ENCODE measurements at places on chromosomes 3 and 15. TPM values are rescaled to one million over a fixed set of nuclear protein-coding genes. Genes with fewer than 3 reads are reported as not detected.

The GPR27 gene
- total RNA-seq, result 0.19 TPM

The PLCD1 gene
- total RNA-seq, result 16.6 TPM

The HDC gene
- not detected for total RNA-seq

The TMEM41A gene
- total RNA-seq, result 15.5 TPM

The WDR49 gene
- 0.47 TPM for total RNA-seq

The SLC28A1 gene
- not detected for total RNA-seq

The FAM3D gene
- total RNA-seq, result 0.18 TPM

The COL8A1 gene
- 187 TPM for total RNA-seq

The STRC gene
- not detected for total RNA-seq

The SH3GL3 gene
- not detected for total RNA-seq

The SNTN gene
- total RNA-seq, result not detected

The ZBED2 gene
- total RNA-seq, result 1.3 TPM

The FETUB gene
- total RNA-seq, result not detected

The ZIC1 gene
- total RNA-seq, result 0.06 TPM

The SLC27A2 gene
- total RNA-seq, result 0.06 TPM

The LDHAL6B gene
- not detected for total RNA-seq

The CSPG5 gene
- 0.48 TPM for total RNA-seq

The RLBP1 gene
- total RNA-seq, result not detected

The IQCF2 gene
- not detected for total RNA-seq

The TMCO5A gene
- total RNA-seq, result not detected

The XCR1 gene
- not detected for total RNA-seq

The CDC25A gene
- total RNA-seq, result 9.7 TPM

The P2RY12 gene
- not detected for total RNA-seq

The MUC20 gene
- 0.10 TPM for total RNA-seq

The ADGRG7 gene
- not detected for total RNA-seq

The ACAP2 gene
- total RNA-seq, result 41.6 TPM

The RSRC1 gene
- total RNA-seq, result 18.3 TPM

The CCNDBP1 gene
- total RNA-seq, result 48.3 TPM

The SEMA3F gene
- 95.6 TPM for total RNA-seq

The ZPLD1 gene
- 0.10 TPM for total RNA-seq

The RAB6B gene
- 3.8 TPM for total RNA-seq

The PLA1A gene
- total RNA-seq, result 7.8 TPM

The NME9 gene
- not detected for total RNA-seq

The ZNF662 gene
- 1.5 TPM for total RNA-seq

The CPNE9 gene
- total RNA-seq, result not detected

The PLA2G4D gene
- total RNA-seq, result not detected

The C3orf38 gene
- total RNA-seq, result 36.6 TPM
